ENCODE measurements at places on chromosomes 3 and 15.

GRCh38 chr15:57440799-57441198 is 64.5 kb downstream of the CGNL1 start:
- no peak for DNase-seq

GRCh38 chr15:55789066-55789660 is 46.2 kb upstream of the PRTG start:
- DNase-seq, result peak; percentile 13

- DNase-seq, result no peak
These were observed 92.0 kb downstream of the PDE8A start for GRCh38 chr15:85073556-85074194.

DNA sequence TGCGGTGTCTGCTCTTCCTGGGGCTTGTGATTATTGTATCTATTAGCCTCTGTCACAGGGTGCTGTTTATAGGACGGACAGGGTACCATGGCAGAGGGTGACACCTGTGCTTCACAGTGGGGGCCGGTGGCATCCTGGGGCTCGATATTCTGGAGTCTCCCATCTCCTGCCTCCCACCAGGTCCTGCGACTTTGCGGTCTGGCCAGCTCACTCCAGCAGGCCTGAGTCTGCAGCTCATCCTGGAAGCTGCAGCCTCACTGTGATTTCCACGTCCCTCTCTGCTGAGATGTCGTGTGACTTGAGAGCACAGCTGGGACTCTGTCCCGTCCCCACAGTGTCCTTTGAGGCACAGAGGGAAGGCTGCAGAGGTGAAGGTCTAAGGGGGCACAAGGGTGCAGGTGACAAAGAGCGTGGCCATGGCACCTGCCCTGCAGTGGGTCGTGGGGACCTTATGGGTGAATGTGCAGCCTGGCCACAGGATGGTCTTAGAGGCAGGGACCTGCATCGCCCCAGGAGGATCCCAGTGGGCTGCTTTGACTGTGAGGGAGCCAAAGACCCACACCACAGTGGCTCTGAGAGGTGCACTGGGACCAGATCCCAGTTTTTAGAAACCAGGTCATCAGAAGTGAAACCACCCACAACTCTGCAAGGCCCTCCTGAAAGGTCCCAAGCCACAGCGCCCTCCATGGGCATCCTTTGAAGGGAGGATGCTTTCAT is 172.8 kb downstream of the KLF13 start:
- no peak for DNase-seq

DNA sequence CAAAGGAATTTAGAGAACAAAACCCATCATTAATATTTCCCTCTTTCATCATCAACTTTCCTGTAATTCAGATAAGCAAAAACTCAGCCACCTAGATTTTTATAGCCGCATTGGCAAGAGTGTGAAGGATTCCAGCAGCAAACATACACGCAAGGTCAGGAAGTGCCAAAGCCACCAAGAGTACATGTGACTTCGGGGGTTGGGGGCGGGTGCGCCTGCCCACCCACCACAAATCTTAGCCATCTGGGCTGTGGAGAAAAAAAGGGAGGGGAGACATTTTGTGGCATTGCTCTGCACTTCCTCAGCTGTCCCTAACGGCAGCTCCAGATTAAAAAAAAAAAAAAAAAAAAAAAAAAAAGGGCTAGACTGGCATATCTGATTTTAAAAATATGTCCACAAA is 148.4 kb downstream of the TNIK start:
- DNase-seq, result no peak

DNA sequence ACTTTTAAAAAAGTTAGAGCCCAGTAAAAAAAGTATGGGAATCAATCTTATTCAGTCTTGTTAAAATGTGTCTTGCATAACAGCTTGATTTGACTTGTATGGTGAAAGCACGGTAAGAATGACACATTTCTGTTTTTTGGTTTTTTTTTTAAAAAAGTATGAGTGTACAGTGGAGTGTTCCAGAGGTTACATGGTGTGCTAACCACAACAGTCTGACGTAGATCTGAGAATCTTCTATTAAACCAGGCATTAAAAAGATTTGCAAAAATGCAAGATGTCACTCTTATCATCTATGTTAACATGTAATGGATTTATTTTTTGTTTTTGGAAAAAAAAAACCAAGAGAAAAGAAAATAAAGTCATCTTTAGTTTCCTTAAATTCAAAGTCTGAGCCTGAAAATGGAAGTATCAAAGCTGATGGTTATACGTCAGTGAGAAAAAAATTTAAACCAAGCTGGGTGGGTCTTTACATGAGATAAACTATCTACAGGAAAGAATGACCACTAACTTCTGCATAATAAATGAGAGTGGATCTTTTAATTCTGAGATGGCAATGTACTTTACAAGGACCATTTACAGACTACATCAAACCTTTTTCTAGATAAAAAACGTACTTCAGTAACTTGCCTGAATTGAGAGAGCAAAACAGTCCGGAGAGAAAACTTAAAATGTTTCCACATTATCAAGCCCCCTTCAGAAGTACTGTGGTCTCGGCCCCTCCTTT is 1.6 kb downstream of the GABPB1 start:
- no peak for DNase-seq

GRCh38 chr3:104909198-104909597 is 457.5 kb upstream of the ALCAM start:
- no peak for DNase-seq

DNA sequence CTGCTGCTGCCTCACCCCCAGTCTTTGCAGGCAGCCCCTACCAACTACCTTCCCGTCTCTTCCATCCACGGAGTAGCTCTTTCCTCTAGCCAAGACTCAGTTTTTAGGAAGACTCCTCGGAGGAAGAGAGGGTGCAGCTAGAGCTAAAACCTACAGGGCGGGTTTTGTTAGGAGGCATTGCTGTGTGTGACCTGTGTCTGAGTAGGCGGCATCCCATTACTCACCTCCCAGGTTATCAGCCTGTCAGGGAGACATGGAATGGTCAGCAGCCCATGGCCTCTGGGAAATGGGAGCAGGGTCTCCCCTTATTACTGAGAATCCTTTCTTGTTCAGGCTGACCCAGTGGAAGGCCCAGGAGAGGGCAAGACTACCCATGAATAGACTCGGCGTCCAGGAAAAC is 43.8 kb upstream of the FGD5 start:
- no peak for DNase-seq

GRCh38 chr3:9743548-9743947 is 6.2 kb upstream of the OGG1 start:
- DNase-seq, result no peak

DNA sequence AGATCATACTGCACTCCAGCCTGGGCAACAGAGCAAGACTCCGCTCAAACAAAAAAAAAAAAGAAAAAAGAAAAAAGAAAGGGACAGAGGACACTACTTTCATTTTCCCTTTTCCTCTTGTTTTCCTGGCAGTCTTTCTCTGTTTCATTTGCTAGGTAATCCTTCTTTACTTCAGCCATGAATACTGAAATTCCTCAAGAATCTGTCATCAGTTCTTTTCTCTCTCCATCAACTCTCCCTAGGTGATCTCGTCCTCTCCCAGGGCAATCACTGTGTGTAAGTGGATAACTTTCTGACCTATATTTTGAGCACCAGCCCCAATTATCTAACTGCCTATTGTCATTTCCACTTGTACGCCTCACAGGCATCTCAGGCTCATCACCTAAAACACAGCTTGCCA is 51.5 kb downstream of the TTC23 start:
- no peak for DNase-seq

DNA sequence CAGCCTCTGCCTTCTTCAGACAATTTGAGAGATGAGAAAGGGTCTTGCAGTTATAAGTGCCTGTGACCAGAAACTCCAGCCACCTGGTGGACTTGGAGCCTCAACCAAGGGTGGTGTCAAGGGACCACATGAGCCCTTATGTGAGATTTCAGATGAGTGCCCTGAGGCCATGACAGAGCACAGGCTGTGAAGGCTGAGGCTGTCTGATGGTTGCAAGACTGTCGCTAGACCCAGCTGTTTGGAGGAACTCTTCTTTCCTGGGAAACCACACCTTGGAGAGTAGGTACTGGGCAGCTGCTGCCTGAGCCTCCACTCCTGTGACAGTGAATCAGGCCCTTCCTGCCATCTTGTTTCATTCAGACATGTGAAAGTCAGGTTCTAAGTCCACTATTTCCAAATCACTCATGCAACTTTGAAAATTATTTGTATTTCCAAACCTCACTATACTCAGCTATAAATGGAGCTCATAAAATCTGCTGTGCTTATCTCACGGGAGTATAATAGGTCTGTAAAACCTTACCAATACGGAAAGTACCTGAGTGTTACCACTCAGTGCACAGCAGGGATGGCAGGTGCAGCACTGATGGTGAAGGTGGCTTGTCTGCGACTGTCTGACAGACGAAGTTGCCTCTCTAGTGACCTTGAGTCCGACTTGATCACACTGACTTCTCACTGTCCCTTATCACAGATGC is 99.4 kb downstream of the RPL39L start:
- DNase-seq, result no peak

DNA sequence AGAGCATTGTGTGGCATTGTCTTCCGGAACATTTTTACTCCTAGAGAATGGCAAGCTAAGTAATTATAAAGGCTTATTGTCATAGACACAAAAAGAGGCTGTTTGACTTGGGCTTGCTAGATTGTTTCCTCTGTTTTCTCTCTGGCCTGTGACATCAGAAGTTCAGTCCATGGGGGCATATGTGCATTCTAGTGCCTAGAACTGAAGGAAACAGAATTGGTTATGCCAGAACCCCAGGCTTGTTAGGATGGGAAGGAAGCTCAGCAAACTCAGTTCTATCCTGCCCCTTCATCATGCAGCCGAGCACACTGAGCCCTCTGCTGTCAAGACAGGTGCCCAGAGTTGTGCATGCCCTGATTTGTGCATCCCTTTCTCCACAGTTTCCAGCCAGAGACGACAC is 131.3 kb downstream of the PDE8A start:
- no peak for DNase-seq
